ENCODE measurements at places on chromosomes 6 and 20.

DNA sequence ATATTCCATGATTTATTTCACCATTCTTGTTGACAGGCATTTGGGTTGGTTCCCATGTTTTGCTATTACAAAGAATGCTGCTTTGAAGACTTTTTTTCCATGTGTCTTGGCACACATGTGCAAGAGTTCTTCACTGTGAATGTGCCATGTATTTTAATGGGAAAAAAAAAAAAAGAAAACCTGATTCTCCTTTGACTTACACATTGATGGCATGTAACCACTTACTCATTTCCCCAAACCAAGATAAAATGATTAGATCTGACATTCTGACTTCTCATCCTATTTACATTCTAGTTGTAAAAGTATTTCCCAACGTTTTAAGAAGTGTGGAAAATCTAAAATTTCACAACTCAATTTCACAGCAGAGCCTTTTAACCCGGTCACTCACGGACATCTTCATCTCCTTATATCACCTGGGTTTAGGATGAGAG, 4.4 kb downstream of the CAP2 start:
- H3K36me3 ChIP-seq, result no peaks in the 10 kb centered on the region
- H3K4me1 ChIP-seq, result peaks cover 4% of the 10 kb centered on the region
- DNase-seq, result no peak
- no peak overlapping the region for H3K4me3 ChIP-seq
- H3K27ac ChIP-seq, result no peak overlapping the region

DNA sequence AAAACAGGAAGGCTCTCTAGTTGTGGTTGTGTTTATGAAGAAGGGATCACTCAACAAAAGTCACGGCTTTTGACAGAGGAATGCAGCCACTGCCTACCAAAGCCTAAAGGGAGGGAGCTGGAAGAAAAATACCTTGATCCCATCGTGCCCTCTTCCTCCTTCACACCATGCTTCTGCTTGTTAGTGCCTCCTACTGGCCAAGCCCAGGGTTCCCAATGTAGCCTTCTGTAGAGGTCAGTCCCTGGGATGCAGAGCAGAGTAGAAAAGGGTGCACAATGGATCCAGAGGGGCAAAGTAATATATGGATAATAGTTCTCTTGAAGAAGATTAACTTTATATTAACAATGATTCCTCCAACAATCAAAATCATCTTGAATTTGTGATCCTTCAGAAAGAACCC, 293.5 kb upstream of the FERMT1 start:
- no peak for DNase-seq
- H3K4me3 ChIP-seq, result no peak overlapping the region
- H3K27me3 ChIP-seq, result no peaks in the 10 kb centered on the region
- H3K36me3 ChIP-seq, result no peaks in the 10 kb centered on the region
- no peaks in the 10 kb centered on the region for H3K4me1 ChIP-seq

DNA sequence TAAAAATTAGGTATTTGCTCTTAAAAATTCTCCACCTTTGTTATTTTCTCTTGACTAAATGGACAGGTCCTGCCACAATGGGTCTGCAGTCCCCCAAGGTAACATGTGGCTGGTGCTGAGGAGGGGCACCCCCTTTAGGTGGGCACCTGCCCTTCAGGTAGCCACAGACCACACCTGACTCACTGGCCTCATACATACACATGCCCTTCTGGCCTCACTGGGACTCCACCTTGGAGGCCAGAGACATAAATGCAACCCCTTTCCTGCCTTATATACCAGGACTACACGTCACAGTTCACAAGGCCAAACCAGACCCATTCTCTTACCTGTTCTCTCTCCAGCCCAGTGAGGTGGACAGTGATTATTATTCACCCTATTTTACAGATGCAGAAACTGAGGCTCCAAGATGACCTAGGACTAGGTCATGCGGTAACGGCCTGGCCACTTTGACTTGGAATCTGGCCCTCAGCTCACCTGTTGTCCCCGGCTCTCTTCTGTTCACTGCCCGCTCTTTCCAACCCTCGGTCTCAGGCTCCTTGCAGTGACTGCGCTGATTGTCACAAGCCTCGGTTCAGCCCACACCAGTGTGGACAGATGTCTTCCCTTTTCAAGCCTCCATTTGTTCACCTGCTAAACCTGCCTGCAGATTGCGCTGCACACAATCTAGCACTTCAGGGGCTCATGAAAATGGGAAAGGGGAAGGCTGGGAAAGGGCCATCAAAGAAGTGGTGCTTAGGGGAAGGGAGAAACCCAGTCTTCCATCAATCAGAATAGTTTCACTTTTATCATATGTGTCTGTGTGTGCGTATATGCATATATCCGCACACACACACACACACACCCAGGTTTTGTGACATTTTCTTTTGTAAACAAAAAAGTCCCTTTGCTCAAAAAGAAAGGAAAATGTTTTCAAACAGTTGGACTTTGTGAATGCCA, 121.7 kb downstream of the BCAS1 start:
- peak overlapping the region; percentile 90 for H3K27ac ChIP-seq
- no peaks in the 10 kb centered on the region for H3K27me3 ChIP-seq
- H3K4me3 ChIP-seq, result peak overlapping the region; percentile 49
- H3K4me1 ChIP-seq, result peaks cover 34% of the 10 kb centered on the region
- H3K36me3 ChIP-seq, result peaks cover 4% of the 10 kb centered on the region

DNA sequence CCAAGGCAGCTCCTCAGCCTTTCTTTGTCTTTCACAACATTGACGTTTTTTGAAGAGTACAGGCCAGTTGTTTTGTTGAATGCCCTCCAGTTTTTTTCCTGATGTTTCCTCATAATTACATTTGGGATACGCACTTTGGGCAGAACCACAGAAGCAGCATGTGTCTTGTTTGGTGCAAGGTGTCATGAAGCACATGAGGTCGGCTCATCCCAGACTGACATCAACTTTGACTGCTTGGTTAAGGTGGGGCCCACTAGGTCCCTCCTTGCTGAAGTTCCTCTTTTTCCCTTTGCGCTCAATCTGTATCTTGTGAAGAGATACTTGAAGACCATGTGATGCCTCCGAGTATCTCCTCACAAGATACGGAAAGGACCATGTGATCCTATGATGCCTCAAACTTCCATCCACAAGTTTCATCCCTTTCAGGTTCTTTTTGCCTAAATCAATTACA, 10.5 kb downstream of the SNAI1 start:
- no peak overlapping the region for H3K27ac ChIP-seq
- H3K4me1 ChIP-seq, result peaks cover 1% of the 10 kb centered on the region
- H3K4me3 ChIP-seq, result no peak overlapping the region
- DNase-seq, result no peak
- H3K27me3 ChIP-seq, result peaks cover 6% of the 10 kb centered on the region
- no peaks in the 10 kb centered on the region for H3K36me3 ChIP-seq

- DNase-seq, result no peak
- no peaks in the 10 kb centered on the region for H3K36me3 ChIP-seq
- no peak overlapping the region for H3K4me3 ChIP-seq
- no peak overlapping the region for H3K27ac ChIP-seq
- H3K4me1 ChIP-seq, result no peaks in the 10 kb centered on the region
Measured at GRCh38 chr6:12324748-12325147, 34.6 kb downstream of the EDN1 start.

Measured in activated T-helper 2 cell treated with anti-CD3 and anti-CD28 coated beads, Interferon-gamma antibody, Interleukin-2, Interleukin-4, amounts not matched to agents 10 μg/mL and 5 μg/mL and 100 μg/mL, durations not matched to agents 14 hours and 24 hours and 36 hours (primary cell).